ENCODE measurements at places on chromosomes 3 and 15.

GRCh38 chr15:61889706-61890105, 170.5 kb downstream of the VPS13C start:
- DNase-seq, result no peak

DNA sequence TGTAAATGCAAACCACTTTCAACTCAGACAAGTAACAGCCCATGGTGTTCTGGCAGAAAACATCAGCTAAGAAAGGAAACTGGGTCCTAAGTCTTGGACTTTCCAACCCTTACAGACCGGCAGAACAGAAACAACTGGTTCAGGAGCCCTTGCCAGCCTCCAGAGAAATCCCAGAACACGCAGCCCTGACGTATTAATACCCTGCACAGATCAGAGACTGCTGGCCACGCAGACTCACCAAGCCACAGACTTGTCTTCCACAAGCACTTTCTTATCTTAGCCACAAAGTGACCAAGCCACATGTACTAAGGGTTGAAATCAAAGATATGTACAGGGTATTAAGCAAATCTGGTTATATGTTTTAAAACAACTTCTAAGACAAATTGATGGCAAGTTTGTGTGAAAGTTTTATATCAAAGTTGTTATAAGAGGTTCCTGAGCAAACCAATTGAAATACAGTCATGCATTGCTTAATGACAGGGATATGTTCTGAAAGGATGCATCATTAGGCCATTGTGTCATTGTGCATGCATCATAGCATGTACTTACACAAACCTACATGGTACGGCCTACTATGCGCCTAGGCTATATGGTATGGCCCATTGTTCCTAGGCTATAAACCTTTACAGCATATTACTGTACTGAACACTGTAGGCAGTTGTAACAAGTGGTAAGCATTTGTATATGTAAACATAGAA, 36.8 kb downstream of the BTD start:
- DNase-seq, result peak; percentile 27

- no peak for DNase-seq
These were observed 51.0 kb downstream of the ANP32A start for GRCh38 chr15:68769702-68770101.

DNA sequence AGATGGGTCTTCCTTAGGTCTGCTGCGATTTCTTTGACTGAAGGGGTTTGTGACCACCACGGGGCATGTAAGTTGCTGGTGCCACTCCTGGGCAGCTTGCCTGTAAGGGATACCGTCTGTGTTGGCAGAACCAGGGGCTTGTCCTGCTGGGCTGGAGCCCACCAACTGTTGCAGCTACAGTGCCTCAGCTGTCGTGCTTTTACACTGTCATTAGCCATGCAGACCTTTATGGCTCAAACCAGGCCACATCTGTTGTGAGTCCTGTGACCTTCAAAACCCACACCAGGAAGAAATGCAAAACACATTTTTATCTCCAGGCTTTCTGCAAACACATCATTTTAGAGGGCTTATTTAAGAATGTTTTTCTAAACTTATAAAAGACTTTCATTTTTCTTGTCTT, 168.7 kb downstream of the PTPRG start:
- no peak for DNase-seq

GRCh38 chr3:196327405-196327804, 9.4 kb upstream of the DYNLT2B start:
- no peak for DNase-seq

GRCh38 chr3:177596816-177597271, 399.6 kb upstream of the TBL1XR1 start:
- DNase-seq, result no peak

DNA sequence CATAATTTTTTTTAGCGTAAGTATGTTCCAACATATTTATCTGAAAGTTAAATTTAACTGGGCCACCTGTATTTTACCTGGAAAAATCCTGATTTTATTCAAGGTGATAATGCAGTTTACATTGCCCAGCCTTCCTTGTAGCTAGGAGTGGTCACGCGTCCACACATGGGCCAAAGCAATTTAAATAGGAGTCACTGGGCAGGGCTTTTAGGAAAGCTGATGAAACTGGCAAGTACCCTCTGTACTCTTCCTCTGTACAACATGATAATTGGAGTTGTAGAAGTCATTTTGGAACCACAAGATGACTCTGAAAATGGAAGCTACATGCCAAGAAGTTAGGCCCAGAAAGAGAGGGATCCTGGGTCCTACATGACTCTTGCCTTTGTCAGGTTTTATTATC, 9.5 kb downstream of the BTD start:
- no peak for DNase-seq

GRCh38 chr3:32880225-32880624, 62.4 kb downstream of the TRIM71 start:
- DNase-seq, result no peak

- DNase-seq, result no peak
These were observed 20.9 kb downstream of the TP63 start for GRCh38 chr3:189652042-189652441.

GRCh38 chr15:59251001-59251845, 44.6 kb downstream of the LDHAL6B start:
- peak; percentile 32 for DNase-seq

- no peak for DNase-seq
These were observed 31.3 kb downstream of the LIPC start for GRCh38 chr15:58462973-58463663.

DNA sequence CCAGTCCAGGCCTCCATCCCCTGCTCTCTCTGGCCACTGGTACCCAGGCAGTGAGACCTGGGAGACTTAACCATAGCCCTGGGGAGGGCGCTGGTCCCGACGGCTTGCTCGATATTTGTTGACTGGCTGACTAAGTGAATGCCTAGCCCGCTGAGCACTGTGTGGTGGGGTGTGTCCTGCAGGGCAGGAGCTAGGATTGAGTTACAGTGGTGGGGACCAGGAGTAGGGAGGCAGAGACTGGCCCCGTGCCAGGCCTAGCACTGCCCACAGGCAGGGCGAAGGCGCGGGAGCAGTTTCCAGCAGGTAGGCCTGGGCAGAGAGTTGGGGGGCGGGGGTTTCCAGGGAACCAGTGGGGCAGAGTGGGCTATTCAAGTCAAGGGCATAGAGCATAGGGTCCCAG, at the start of gene VILL:
TSS of gene VILL (plus strand) at position 260 of the 400 bp plus-strand sequence. CDS start 2,887 bp downstream, outside the sequence.
- DNase-seq, result no peak

- no peak for DNase-seq
These were observed 138.4 kb upstream of the LRRC3B start for GRCh38 chr3:26484140-26484539.

- peak; percentile 34 for DNase-seq
These were observed 15.0 kb downstream of the TIGIT start for GRCh38 chr3:114308830-114309229.

GRCh38 chr3:181722766-181723425, 11.2 kb downstream of the SOX2 start:
- no peak for DNase-seq

DNA sequence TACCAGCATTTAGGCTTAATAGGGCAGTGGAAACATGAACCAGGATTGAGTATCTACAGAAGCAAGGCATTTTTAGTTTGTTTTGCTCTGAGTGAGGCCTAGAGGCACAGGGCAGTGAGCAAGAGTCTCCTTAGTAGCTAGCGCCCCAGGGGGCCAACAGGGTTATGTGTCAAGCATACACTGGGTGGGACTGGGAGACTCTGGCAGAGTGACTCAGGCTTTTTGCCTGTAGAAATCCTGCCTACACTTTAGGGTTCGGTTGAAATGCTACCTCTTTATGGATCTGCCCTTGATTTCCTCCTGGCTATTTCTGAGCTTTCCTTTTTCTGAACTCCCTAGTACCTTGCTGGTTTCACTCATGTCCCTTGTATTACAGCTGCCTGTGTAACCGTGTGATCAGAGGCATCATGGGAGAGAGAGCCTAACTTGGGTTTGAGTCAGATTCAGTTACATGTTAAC, 72.2 kb downstream of the TOP2B start:
- DNase-seq, result no peak

- no peak for DNase-seq
These were observed 65.5 kb downstream of the SSUH2 start for GRCh38 chr3:8579096-8579495.
